ENCODE measurements at places on chromosomes 7 and 10. TPM values are rescaled to one million over a fixed set of nuclear protein-coding genes. Genes with fewer than 3 reads are reported as not detected.

The HTR7 gene
- 0.12 TPM for polyA plus RNA-seq

GRCh38 chr7:421136-421991, 98.3 kb downstream of the PDGFA start:
- no peak for DNase-seq

DNA sequence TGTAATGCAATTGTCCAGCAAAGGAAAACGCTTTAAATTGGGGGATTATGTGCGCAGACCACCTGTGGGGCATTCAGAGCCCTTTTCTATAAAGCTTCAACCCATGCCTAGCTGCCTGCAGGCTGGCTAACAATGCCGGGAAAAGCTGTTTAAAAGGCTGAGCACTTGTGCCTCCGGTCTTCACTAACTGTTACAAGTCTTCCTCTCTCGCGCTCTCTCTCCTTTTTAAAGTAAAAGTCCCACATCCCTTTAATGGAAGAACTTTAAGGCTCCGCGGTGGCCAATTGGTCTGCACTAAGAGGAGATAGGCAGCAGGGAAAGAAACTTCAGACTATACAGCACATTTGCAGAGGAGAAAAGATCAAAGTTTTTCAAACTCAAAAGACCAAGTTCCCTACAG, 4.6 kb downstream of the FZD8 start:
- DNase-seq = no peak

The SFMBT2 gene
- 4.2 TPM for polyA plus RNA-seq

DNA sequence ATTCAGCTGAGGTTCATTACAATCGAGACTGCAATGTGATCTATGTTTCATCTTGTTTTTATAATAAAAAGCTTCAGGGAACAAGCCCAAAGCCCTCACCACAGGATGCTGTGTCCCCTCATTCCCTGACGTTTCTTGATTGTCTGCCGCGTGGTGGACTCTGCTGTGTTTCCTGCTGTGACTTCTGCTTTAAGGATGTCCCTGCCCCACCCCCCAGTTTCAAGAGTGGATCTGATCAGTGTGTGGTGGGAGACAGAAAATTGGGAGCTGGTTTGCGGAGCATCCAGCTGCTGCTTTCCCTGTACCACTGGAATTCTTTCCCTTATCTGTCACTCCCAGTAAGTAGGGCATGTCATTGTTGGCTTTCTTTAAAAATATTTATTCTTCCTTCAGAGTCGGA, 86.2 kb downstream of the CREM start:
- no peak for DNase-seq

The CRYGN gene
- 0.07 TPM for polyA plus RNA-seq

DNA sequence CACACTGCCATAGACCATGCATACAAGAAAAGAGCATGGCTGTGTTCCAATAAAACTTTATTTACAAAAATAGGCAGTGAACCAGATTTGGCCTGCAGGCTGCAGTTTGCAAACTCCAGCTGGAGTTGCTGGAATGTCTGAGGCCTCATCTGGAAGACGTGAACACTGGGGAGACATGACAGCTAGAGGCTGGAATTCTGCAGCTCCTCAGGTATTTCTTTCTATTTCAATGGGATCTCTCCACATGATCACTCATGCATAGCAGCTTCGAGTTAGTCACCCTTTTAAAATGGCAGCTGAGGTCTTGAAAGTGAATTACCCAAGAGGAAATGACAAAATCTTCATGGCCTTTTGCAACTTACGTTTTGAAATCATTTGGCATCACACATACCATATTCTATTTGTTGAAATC, 52.6 kb upstream of the BET1 start:
- no peak for DNase-seq
